ENCODE measurements at places on chromosomes 11 and 22.
A peak's percentile ranks its signal among the peaks of the same experiment; 100 is the strongest.

DNA sequence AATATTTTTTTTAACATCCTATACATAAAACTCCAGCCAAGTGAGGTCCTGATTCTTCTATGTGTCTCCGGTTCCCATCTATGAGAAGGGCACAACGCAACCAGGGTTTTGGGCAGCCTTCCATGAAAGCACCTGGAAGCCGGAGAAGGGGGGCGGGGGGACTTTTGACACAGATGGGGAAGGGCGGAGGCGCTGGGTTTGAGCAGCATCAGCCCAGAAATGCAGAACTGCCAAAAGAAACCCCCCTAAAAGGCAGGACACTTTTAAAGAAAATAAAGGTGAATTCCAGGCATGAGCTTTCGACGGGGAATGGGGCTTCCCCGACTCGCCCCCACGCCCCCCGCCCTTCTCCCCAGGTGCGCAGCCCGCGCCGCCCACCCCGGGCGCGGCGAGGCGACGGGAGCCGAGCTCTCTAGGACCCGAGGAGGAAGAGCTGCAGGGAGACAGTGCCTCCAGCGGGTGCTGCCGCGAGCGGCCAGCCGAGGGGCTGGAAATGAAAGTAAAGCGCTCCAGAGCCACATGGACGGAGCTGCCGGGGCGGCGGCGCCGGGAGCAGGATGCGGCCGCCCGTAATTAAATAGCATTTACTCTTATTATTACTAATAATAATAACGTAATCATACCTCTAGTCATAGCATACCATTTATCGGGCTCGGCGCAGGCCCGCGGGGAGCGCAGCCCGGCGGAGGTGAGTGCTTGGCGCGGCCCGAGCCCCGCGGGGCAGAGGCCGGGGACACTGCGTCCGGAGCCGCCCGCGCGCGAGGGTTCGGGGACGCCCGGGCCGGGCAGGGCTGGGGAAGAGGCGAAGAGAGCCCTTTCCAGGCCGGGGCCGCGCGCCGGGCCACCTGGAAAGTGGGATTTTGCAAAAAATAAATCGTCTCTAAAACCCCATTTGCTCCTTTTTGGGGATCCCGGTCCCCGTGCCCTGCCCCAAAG lies at the start of gene ZC3H7B:
Gene ZC3H7B (plus strand): TSS at position 441 of the 936 bp plus-strand sequence. CDS start 19,136 bp downstream, outside the sequence.
- peak; percentile 90 for DNase-seq

GRCh38 chr11:114880442-114880841 lies 202.1 kb downstream of the NXPE2 start:
- no peak for DNase-seq

DNA sequence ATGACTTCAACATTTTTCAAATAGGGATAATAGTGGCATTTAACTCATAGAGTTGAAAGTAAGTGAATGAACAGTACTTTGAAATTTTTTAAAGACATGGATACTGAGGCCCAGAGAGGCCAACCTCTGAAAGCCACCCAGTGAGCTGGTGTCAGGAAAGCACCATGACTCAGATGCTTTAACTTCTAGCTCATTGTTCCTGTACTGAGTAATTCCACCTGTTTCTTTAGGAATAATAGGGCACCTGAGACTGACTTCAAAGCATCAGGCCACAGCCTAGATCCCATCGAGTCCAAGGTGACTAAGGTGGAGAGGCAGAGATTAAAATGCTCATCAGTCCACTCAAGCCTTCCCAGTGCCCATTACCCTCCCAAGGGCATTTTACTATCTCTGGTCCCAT lies 491.8 kb upstream of the TENM4 start:
- DNase-seq: no peak

GRCh38 chr11:57644748-57645688 lies 4.7 kb downstream of the YPEL4 start:
- DNase-seq: peak; percentile 76

DNA sequence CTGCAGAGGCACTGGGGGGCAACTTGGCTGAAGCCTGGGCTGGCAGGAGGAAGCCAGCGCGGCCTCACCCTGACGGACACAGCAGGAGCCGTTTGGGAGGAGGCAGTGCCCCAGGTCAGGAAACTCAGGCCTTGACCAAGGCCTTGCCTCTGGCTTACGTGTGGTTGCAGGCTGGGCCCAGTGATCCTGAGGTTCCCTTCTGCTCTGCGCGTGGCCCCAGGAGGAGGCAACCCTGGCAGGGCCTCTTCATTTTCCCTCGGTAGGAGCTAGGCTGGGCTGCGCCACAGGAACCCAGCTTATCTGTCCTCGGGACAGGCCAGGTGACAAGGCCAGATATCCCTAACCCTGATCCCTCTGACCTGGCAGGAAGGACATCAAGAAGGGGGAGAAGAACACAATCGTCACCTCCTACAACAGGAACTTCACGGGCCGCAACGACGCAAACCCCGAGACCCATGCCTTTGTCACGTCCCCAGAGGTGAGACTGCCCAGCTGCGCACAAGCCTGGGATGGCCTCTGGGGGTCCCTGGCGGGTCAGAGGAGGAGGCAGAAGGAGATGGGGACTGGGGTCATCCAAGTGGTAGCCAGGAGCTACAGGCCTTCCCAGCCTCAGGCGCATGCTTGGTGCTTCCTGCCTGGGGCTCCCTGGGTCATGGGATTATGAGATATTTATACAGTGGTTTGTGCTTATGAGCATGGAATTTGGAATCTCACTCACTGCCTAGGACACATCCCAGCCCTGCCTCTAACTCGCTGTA lies 20.6 kb downstream of the POLR3H start:
- DNase-seq: no peak

Measured in naive thymus-derived CD8-positive, alpha-beta T cell (primary cell).